Cardiac muscle cell (in vitro differentiated cells and primary cell): ENCODE measurements at places on chromosomes 6 and 20. TPM values are rescaled to one million over a fixed set of nuclear protein-coding genes. Genes with fewer than 3 reads are reported as not detected.
A peak's percentile ranks its signal among the peaks of the same experiment; 100 is the strongest.

DNA sequence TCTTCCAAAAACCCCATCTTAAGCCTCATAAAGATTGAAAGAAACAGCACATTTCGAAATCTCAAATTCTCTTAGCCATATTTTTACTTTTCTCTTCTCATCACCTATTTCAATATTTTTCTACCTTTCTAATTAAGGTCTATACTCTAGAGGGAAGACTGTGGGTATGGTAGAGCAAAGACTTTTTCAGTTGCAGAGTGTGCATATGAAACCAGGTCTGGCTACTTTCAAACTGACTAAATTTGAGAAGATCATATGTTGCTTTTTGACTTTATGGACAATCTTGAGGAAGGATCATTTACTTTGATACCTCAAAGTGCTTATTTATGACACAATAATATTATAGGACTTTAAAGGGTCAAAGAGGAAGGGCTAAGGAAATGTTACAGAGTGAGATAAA lies 20.7 kb downstream of the FILIP1 start:
- DNase-seq: no peak

GRCh38 chr6:156881687-156882629 lies 104.8 kb downstream of the ARID1B start:
- no peak for DNase-seq

DNA sequence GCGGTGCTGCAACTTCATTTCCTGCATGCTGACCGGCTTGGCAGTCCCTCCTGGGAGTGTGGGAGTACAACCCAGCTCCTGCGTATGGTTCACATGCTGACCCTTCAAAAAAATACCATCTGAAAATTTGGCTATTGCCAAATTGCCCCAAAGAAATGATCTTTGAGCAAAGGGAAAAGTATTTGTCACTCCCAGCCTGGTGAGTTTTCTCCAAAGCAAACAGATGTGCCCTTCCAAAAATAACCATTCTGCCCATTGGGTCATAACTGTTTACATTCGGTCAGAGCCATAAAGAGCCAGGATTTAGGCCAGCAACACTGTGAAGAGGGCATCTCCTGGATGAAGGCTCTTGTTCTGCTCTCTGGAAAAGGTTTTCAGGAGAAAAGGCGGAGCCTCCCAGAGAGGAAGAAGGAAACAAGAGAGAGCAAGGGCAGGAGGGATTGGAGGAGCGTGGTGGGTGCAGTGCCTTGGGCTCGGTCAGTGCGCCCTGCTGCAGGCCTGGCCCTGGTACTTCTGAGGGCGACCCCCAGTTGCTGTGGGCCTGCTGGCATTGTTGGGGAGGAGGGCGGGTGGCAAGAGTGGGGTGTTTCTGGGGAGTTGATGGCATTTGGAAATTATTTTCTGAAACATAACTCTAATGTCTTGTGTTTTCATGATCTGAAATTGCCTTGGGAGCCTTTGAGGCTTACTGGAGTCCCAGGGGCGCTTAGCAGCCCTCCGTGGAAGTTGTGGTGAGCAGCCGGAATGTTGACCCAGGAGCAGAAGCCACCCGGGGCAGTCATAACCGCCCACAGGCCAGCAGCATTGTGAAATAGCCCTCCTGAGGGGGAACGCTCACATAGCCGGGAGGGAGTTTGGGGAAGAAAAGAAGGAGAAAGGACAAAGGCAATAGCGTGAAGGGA lies 248.4 kb downstream of the MYLK4 start:
- DNase-seq: peak; percentile 71

- no peak for DNase-seq
Measured at GRCh38 chr6:96911171-96911570, 13.4 kb upstream of the KLHL32 start.

- DNase-seq: no peak
Measured at GRCh38 chr6:259901-260508, 32.3 kb upstream of the DUSP22 start.

- DNase-seq: no peak
Measured at GRCh38 chr20:59676851-59677182, 72.5 kb downstream of the PHACTR3 start.

Gene CST7
- polyA plus RNA-seq: 0.20 TPM in 1 of 2 replicates, not detected in the other

Gene HLA-DMB
- polyA plus RNA-seq: not detected in 2 replicates
